ENCODE measurements at places on chromosomes 5 and 9.

DNA sequence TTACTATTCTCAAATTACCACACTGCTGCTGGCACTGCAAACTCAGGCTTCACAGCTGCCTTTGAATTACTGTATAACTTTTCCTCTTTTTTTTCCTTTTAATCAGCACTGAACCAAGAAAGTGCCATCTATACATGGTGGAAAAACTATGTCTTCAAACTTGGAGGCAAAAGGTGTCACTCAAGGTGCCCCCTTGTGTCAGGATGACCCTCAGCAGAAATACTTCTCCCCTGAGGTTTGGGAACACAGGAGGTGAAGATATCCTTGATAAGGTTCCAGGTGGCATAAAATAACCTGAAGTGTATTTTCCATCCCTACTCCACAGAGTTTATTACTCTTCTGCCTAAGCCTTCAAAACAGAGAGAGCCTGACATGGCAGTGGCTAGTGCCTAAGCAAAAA lies 14.5 kb downstream of the FRMD3 start:
- no peak for DNase-seq

DNA sequence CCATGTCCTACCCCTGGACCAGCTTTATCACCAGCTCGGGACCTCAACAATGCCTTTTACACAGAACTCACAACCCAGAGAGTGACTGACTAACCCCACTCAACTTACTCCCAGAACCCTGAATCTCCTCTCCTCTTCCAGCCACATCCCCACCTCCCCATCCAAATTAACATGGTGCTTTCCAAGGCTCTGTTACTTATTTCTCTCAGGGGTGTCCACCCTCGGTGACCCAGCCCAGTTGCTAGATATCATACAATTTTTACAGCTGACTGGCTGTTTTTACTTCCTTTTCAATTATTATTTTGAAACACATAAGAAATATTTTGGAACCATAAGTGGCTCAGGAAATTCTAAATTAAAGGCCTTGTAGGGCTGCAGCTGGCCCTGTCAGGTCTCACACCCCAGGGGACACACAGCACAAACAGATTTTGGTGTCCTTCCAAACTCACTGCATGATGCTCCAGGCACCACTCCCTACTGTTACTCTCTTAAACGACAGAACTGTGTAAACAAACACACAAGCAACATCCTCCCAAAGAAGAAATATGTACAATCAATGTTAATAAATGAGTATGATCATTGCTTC lies 180.6 kb downstream of the ADAMTS12 start:
- no peak for DNase-seq

- no peak for DNase-seq
Observed at GRCh38 chr9:9924376-9924775, 688.4 kb downstream of the PTPRD start.

DNA sequence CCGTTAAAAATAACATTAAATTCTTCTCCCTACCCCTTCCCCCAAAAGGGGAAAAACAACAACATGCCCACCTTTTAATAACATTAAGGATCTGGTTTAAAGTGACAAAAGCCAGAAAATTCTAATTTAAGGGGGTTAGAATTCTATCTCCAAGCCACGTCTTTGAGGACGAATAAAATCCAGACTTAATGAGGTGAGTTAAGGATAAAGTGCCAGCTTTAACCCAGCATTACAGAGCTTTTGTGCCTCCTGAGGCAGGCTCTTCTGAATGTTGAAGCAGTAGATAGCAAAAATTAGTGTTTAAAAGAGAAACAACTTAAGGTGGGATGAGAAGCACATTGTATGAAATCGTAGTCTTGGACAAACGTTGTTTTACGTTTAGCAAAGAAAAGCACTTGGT lies 329.0 kb upstream of the MPDZ start:
- DNase-seq: no peak

GRCh38 chr5:79772651-79773050 lies 83.0 kb downstream of the CMYA5 start:
- no peak for DNase-seq

DNA sequence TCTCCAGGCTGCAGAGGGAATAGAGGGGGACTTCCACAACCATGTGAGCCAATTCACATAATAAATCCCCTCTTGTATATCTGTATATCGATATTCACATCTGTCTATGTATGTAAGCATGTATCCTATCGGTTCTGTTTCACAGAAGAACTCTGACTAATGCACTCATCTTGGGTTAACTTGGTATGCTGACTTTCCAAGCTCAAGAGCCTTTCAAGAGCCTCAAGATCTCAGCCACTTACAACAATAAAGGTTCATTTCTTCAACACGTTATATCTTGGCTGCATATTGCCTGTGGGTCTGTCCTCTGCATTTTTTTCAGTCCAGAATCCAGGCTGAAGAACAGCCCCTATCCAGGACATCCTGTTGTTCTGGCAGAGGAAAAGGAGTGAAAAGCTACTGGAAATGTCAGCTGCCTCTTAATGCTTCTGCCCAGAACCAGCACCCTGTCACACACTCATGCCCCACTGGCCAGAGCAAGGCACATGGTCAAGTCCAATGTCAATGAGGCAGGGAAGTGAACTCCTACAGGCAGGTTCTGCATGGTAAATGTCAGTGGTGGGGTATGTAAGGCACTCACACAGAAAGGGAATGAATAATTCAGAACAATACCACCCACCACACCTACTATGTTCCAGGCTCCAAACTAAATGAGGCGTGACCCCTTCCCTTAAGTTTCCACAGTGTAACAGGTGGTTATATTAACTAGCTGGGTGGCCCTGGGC lies 91.6 kb upstream of the ICE1 start:
- no peak for DNase-seq

DNA sequence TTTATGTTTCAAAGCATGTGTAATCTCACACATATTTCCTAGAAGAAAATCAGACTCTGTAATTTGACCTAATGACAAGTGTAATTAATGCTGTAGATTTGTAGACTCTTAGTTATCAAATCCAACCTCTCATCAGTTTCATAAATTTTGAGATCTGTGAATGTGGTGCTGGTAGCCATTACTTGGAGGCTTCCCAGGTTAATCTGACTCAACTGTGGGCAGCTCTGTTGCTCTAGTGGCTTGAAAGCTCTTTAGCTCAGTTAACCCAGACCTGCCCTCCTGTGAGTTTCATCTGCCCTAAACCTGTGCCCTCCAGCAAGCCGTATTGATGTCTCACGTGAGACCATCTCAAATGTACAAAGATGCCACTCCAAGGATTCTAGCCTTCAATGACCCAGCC lies 323.4 kb downstream of the FBXL7 start:
- no peak for DNase-seq

GRCh38 chr5:61805101-61805500 lies 473.0 kb downstream of the ZSWIM6 start:
- no peak for DNase-seq

DNA sequence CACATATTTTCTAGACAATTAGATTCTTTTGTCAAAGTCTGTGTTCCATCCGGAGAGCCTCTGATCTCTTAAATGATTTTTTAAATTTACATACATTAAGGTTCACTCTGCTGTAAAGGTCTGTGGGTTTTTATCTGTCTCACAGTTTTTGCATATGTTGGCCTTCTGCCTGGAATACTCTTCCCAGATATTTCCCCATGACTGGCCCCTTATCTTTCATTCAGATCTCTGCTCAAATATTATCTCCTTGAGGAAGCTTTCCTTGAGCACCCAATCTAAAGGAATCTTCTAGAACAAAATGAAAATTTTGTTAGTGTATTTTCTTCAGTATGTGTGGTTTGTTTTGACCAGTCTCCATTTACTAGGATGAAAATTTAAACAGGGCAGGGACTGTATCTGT lies 26.3 kb downstream of the FAF2 start:
- DNase-seq: no peak

DNA sequence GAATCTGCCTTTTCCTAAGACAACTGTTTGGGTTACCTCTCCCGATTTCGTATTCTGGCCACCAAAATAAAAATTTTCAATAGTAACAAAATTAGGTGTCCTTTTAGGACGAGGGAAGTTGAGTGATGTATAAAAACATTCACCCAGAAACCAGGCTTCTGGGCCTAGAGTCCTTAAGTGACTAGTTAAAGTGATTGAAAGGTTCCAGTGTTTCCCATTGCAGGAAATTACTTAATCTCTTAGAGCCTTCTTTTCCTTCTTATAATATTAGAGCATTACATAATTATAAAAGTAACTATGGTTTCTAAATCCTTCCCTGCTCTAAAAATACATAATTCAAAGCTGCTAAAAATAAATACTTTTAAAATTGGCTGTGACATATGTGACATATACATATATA lies 7.3 kb downstream of the MCIDAS start:
- DNase-seq: no peak

GRCh38 chr5:45264447-45264846 lies 431.7 kb downstream of the HCN1 start:
- no peak for DNase-seq

DNA sequence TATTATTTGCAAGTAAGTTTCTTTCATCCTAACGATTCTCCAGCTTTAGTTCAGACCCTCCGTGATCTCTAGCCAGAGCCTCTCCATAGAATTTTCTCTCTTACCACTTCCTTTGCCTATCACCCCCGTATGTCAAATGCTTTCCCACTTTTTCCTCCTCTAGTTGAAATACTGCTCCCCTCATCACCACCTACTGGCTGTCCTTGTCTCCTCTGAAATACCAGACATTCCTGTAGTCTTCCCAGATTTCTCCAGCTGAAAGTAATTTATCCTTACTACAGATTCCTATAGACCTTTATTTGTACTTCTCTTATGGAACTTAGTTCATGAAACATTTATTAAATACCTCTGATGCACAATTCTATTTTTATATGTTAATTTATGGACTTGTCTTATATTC lies 36.0 kb upstream of the GLIPR2 start:
- DNase-seq: no peak

- DNase-seq: no peak
Observed at GRCh38 chr9:8684978-8685708, 885.6 kb upstream of the DMAC1 start.

DNA sequence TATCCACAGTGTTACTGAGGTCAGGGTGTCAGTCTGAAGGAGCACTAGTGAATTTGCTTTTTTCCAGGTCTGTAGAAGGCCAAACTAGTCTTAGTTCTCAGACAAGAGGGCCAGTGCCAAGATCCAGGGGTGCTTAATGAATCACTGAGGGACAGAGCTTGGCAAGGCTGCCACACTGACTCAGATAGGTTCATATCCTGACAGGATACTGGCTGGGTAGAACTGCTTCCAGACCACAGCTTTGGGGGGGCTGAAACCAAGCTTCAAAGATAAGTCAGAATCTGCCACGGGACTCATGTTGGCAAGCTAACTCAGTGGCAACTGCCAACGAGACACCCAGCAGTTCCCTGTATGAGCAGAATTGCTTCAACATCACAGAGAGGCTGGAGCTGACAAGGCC lies 1125.4 kb downstream of the EFNA5 start:
- DNase-seq: no peak

DNA sequence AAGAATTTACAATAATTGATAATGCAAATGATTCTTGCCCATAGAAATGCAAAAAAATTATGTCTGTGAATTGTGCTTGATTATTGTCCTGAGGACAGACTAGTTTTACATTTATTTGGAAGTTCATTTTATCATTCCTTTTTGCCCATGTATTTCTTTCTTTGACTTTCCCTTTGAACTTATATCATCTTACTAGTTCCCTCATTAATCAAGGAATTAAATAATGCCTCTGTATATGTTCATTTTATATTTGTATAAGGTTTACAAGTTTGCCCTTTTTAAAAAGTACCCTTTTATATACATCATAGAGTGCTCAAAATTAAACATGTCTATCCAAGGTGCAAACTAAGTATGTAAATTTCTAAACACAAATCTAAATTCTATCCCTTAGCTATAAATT lies 501.6 kb downstream of the NTRK2 start:
- DNase-seq: no peak

GRCh38 chr5:158140120-158140731 lies 281.3 kb upstream of the CLINT1 start:
- no peak for DNase-seq

GRCh38 chr9:77753180-77753579 lies 105.1 kb upstream of the GNA14 start:
- no peak for DNase-seq

- no peak for DNase-seq
Observed at GRCh38 chr5:159581502-159582249, 251.4 kb upstream of the IL12B start.

GRCh38 chr5:67013719-67014118 lies 182.9 kb downstream of the CD180 start:
- DNase-seq: no peak

GRCh38 chr9:75602060-75602459 lies 288.4 kb upstream of the PCSK5 start:
- no peak for DNase-seq

DNA sequence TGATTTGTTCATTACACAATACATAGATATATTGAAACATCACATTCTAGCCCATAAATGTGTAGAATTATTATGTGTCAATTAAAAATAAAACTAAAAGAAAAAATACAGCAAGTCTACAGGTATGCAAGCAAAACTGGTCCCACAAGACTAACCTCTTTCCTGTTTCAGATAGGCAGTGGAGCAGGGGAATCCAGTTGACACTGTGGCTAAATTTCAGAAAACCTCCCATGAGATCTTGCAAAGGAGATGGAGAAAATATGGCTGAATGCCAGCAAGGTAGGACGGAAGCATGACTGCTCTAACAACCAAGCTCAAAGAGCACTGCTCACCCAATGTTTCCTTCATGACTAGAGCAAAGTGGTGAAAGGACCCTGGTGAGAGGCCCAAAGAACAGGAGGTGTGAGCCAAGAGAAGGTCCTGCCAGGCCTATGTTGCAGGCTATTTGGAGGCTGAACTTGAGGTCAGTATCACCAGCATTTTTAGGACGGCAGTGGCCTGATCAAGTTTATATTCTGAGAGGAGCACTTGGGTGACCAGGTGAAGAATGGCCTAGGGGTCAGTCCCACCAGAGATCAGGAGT lies 1.1 kb upstream of the SH3TC2 start:
- no peak for DNase-seq

All from CD14-positive monocyte (primary cell).